ENCODE measurements at places on chromosomes 2 and 18.

- DNase-seq = no peak
Observed at GRCh38 chr18:35163014-35163539, 77.8 kb upstream of the ZNF397 start.

DNA sequence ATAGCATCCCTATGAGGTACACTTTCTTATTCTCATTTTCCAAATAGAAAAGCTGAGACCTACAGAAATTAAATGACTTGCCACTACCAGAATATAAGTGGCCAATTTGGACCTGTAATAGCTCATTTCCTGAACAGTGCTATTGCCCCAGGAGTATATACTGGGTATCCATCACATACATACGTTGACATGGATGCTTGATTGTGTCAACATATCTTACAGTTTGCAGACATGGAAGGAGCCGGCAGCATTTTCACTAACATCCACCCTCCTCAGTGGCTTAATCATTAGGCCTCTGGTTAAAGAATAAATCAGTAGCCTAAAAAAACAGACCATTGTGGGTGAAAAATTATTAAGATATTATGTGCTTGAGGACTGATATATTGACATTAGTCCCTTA, 829.3 kb downstream of the LRP1B start:
- no peak for DNase-seq

DNA sequence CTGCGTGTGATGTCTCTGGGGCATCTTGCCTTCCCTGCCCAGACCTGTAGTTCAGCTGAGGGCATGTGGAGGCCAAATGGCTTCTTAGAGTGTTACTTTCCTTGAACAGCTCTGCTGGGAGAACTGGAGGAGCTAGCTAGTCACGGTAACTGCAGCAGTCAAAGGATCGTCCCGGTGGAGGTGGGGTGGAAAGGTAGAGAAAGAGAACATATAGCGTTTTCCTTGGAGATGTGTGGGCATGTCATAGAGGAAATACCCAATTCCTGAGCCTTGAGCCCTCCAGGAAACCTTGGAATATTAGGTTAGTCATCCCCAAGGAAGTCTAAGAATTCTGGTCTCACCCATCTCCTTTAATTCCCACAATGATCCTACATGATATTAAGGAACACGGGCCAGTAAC, 33.5 kb upstream of the IL37 start:
- no peak for DNase-seq

GRCh38 chr2:151767536-151767935, 33.3 kb upstream of the NEB start:
- DNase-seq = no peak

DNA sequence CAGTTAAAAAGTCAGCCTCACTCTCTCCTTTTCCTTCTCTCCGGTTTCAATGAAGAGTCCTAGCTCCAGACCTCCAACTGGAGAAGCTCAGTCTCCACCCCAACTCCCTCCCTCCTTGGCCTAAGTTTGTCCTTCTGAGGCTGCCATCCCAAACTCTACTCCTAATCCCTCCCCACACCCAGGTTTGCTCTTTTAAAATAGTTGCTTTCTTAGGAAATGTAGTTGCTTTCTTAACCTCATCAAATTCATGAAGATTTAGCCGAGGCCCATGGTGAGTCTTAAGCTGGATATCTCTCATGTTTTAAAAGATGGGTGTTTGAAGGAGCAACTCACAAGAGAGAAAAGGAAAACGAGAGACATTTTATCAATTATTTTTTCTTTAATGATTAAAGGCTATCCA, 937 bp upstream of the LANCL1 start:
- DNase-seq = peak; percentile 10

- DNase-seq = no peak
Observed at GRCh38 chr2:144547494-144547893, 27.6 kb upstream of the ZEB2 start.

DNA sequence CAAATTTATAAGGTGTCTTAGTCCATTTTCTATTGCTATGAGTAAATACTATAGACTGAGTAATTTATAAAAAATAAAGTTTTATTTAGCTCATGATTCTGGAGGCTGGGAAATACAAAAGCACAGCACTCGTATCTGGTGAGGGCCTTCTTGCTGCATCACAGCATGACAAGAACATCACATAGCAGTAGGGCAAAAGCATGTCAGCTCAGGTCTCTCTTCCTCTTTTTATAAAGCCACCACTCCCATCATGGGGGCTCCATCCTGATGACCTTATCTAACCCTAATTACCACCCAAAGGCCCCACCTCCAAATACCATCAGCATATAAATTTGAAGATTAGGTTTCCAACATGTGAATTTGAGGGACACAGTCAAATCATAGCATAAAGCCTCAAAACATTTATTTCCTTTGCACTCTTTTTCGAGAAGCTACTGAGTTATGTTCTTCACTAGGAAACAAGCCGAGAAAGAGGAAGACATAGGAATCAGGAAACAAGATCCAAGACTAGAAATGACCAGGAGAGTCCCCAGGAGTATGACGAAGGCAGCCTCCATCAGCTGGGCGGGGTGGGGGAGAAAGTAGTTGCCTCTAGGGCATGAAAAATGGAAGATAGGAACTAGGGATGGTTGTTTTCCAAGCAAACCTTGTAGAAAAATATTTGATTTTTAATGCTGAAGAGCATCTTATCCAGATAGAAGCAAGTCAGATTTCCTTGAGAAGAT, 24.1 kb upstream of the NABP1 start:
- no peak for DNase-seq

DNA sequence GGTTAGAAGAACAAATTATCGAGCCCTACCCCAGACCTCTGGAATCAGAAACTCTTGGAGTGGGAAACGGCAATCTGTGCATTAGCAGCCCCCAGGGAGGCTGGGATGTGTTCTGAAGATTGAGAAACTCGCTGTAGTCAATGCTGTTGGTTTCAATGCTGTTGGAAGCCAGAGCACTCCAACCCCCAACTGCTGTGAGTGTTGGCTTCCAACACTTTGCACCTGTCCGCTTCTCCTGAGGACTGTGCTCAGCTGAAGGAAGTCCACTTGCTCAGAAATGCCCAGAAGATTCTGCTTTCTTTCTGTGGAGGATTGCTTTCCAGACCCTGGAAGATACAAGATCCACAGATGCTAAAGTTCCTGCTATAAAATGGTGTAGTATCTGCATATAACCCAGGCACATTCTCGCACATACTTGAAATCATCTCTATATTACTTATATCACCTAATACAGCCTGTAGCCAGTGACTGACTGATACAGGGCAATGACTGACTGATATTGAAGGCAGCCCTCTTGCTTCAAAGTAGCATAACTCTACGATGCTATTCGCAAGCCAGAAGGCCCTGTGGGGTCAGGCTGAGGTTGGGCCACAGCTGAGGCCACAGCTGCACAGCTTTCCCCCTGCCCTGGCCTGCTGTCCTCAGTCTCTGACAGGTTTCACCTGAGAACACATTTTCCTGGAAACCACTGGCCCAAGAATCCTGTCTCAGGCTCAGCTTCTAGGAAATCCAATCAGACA, 757.7 kb upstream of the ID2 start:
- DNase-seq = no peak

GRCh38 chr2:158497486-158497885, 40.7 kb downstream of the PKP4 start:
- DNase-seq = no peak

- no peak for DNase-seq
Observed at GRCh38 chr2:120558847-120559246, 176.8 kb upstream of the GLI2 start.

DNA sequence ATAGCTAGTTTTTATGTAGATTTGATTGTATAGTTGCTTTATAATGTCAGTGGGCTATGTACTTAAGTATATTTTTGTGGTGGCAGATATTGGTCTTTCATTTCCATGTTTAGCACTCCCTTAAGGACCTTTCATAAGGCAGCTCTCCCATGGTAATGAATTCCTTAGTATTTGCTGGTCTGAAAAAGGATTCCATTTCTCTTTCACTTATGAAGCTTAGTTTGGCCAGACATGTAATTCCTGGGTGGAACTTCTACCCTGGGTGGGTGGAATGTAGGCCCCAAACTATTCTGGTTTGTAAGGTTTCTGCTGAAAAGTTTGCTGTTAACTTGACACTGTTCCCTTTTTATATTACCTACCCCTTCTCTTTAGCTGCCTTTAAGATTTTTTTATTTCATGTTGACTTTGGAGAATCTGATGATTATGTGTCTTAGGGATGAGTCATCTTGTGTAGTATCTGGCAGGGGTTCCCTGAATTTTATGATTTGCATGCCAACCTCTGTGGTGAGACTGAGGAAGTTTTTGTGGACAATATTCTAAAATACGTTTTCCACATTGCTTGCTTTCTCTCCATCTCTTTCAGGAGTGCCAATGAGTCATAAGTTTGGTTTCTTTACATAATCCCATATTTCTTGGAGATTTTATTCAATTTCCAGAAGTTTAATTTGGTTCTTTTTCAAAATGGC, 65.4 kb upstream of the VRK2 start:
- no peak for DNase-seq

DNA sequence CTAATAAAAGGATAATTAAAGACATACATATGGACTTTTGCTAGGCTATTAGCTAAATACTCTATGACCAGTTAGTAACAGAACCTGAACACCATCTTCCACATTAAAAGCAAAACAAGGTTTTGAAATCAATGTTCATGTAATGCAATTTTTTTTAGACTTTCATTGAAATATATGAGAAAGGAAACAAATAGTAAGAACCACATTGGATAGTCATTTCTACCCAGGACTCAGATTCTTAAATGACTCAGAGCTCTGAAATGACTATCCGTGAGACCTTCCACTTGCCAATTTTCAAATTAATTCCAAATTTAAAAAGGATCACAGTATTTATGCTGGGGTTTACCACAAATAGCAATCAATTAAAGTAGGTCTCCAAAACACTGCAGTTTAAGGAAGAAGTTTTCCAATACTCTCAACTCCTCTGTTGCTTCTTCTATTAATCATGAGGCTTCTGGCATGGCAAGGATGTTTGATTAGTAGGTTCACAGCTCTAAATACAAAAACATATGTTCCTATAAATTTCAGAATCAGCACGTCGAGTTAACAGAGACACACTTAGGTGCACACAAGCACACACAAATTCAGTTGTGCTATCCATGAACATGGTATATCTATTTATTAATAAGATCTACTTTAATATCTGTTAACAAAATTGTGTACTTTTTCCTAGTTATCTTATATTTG, 841.0 kb downstream of the RNF144A start:
- DNase-seq = no peak

DNA sequence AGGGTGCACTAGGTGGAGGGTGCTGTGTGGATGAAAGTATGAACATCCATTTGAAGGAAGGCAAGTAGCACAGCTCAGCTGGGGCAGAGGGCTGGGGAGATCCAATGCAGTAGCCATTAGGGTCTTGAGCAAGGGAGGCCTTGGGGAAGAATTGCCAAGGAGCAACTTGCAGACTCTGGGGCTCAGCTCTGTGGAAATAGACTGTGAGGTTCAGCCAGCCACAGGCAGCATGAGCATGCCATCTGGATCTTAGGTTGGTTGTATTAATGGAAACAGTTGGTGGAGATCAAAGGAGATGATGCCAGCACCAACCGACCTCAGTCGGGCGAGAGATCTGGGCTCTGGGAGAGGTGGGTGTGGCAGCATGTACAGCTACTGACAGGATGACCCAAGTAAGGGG, 5.6 kb downstream of the ZAP70 start:
- peak; percentile 12 for DNase-seq

GRCh38 chr2:101295895-101296294, 12.6 kb downstream of the RNF149 start:
- no peak for DNase-seq

GRCh38 chr2:96977631-96978195, 8.7 kb downstream of the FAM178B start:
- peak; percentile 58 for DNase-seq

DNA sequence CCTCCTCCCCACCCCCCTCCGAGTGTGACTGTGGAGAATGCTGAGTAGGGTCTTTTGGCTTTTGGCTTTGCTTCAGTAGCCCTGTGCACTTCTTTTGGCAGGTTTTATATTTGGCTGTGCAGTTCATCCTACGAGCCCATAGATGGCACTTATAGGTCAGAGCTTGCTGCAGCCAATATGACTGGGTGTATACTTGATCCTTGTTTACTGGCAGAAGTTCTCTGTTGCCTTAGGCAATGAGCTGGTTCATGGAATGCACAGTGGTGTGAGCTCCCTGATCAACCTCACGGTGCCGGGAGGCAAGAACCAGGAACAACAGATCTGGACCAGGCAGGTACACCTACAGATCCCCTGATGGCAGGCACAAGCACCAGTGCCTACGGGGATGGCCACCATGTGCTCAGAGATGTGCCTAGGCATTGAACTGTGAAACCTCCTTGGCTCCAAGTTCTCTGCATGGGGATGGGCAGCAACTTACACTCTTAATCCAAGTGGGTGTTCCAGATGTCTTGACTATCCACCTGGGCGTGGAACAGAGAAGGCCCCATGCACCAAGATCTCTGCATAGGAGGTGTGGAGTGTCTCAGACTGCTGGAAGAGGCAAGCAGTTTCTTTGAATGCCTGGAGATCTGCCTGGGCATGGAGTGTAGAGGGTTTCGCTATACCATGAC, 190.4 kb downstream of the KIAA1328 start:
- no peak for DNase-seq

GRCh38 chr2:192162392-192163042, 32.2 kb downstream of the TMEFF2 start:
- peak; percentile 74 for DNase-seq

DNA sequence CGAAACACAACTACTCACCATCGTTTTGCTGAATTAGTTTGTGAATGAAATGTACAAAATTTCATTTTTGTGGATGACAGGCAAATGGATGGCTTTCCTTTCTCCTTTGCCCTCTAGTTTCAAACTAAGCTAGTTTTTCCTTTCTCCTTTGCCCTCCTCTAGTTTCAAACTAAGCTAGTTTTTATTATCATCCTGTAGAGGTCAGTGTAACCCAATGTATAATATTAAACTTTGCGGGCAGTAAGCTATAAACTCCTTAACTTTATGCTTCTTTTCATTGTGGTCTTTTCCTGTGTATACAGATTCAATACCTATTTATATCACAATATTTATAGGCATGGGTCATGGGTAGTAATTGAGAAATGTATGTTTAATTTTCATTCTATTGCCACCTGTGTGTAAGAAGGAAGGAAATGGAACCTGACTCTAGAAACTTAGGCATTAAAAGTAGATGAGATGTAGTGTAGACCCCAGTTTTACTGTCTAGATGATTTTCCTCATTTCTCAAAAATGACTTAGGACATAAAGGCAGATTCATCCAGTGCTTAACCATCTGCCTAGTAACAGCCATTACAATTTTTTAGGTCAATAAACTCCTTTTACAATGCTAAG, 58.1 kb downstream of the MAP3K19 start:
- no peak for DNase-seq

All from CD4-positive, alpha-beta T cell treated with Interleukin-17A for 4 hours (primary cell).